Progenitor cell of endocrine pancreas (in vitro differentiated cells): ENCODE measurements at places on chromosomes 2 and 18. TPM values are rescaled to one million over a fixed set of nuclear protein-coding genes. Genes with fewer than 3 reads are reported as not detected.

DNA sequence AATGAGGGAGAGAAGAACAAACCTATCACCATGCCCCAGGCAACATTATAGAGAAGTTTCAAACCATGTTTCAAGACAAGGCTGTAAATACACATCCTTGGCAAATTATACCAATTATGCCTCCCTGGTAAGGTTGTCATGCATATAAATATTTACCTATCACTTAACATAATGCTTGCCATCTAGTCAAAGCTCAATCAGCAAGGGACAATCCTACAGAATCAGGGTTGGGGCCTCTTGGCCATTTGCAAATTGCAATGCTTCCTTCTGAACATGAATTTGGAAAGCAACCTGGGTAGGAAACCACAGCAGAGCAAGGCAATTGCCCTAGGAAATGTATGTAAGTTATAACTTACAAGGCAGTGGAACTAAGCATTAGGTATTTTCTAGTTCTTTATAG is 907.2 kb upstream of the CDH2 start:
- H3K4me1 ChIP-seq, result no peaks in the 10 kb centered on the region
- DNase-seq, result no peak
- no peaks in the 10 kb centered on the region for H3K36me3 ChIP-seq
- no peak overlapping the region for H3K4me3 ChIP-seq
- no peaks in the 10 kb centered on the region for H3K27me3 ChIP-seq

DNA sequence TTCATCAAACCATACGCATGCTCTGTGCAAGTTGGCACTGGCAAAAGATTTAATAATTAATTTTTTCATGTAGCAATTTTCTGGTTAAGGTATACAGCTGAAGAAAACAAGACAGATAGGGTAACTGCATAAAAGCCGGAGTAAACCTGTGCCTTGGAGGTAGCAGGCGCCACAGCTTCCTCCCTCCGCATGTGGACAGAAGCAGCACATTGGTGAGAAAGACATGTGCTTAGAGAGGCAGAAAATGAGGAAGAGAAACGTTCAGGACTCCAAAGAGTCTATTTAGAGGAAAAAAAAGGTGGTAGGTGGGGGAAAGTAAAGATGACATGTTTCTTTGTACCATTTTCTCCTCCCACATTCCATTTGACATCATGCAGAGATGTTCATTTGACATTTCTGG is 9.3 kb downstream of the ST6GAL2 start:
- H3K4me3 ChIP-seq, result no peak overlapping the region
- H3K4me1 ChIP-seq, result no peaks in the 10 kb centered on the region
- H3K27ac ChIP-seq, result no peak overlapping the region
- no peak for DNase-seq

DNA sequence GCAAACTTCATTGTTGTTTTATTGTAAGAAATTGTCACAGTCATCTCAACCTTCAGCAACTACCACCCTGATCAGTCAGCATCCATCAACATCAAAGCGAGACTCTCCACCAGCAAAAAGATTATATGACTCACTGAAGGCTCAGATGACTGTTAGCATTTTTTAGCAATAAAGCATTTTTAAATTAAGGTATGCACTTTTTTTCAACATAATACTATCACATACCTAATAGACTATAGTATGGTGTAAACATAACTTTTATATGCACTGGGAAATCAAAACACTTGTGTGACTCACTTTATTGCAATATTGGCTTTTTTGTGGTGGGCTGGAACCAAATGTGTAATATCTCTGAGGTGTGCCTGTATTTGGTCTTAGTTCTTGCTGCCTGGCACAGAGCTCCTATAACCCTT is 15.6 kb downstream of the SCN1A start:
- no peaks in the 10 kb centered on the region for H3K27me3 ChIP-seq
- DNase-seq, result no peak
- no peaks in the 10 kb centered on the region for H3K4me1 ChIP-seq
- H3K27ac ChIP-seq, result no peak overlapping the region

GRCh38 chr2:134499307-134499926 is 219.4 kb downstream of the TMEM163 start:
- peaks cover 3% of the 10 kb centered on the region for H3K27me3 ChIP-seq
- DNase-seq, result no peak
- no peak overlapping the region for H3K4me3 ChIP-seq

Gene HNMT
- 16.8 and 17.6 TPM in 2 replicates for total RNA-seq

DNA sequence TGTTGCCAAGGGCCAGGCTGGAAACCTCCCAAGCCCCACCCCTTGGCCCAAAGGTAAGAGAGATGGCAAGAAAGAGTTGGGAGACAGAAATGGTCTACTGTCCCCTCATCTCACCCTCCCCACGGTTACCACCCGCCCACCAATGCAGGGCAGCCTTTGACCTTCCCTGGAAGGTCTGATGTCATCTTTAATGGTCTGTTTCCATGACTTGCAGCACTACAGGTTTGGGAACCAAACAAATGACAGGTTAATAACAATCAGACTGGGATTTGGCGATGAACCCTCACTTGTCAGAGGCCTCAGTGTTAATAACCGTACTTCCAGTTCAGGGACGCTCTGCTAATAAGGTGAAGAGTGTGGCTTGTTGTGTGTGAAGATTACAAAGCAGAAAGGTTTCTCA is 70.4 kb downstream of the MRO start:
- peaks cover 34% of the 10 kb centered on the region for H3K4me1 ChIP-seq
- H3K4me3 ChIP-seq, result no peak overlapping the region
- H3K36me3 ChIP-seq, result no peaks in the 10 kb centered on the region
- no peak overlapping the region for H3K27ac ChIP-seq

Gene WNT10A
- not detected in 2 replicates for total RNA-seq

Gene LIMS3
- total RNA-seq, result 0.93 and 1.3 TPM in 2 replicates

DNA sequence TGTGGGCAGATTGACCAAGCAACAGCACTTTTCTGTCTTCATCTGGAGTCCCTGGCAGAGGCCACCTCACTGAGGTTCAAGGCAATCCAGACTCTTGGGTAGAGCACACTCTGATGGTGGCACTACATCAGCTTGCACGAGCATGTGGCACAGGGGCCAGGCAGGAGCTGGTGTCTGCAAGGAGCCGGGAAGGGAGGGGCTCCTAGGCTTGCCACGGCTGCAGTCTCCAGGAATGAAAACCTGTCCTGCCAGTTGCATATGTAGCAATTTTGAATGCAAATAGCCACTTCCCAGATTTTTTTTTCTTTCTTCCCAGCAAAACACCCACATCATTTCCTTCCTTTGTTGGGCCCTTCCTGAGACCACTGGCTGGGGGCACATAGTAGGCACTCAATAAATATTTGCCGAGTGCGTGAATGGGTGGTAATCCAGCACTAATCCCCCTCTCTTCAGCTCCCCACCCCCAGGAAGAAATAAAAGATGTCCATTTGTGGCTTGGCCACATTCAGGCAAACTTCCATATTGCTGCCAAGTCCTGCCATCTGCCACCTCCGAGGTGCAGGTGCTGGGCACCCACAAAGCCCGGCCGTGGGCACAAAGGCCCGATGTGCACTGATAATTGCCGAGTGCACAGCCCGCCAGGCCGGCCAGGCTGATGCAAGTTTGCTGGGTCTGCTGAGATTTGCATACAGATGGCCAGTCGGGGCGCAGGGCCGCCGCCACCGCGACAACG is 72.4 kb downstream of the MYCN start:
- peak overlapping the region; percentile 14 for H3K4me3 ChIP-seq
- peaks cover 20% of the 10 kb centered on the region for H3K27me3 ChIP-seq
- no peaks in the 10 kb centered on the region for H3K36me3 ChIP-seq

- H3K27me3 ChIP-seq, result no peaks in the 10 kb centered on the region
- no peak overlapping the region for H3K27ac ChIP-seq
- no peaks in the 10 kb centered on the region for H3K36me3 ChIP-seq
- H3K4me1 ChIP-seq, result peaks cover 3% of the 10 kb centered on the region
- no peak for DNase-seq
- no peak overlapping the region for H3K4me3 ChIP-seq
Measured at GRCh38 chr2:72834596-72834995, 8.8 kb upstream of the EXOC6B start.

DNA sequence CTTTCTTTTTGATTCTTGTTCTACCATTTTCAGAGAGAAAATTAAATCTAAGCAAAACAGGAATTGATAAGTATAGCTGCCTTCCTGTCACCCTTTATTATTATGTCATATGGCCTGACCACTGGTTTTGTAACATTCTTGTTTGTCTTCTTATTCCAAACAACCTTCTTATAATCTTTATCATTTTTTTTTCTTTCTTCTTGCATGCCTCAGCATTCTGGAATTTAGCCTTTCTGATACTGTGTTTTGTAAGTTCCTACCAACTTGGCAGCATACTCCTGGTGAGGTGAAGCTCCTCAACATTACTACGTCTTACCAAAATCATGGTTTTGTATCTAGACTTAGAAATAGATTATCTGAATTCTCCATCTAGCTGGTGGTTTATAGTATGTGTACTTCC is 199.2 kb downstream of the CAMKMT start:
- peaks cover 6% of the 10 kb centered on the region for H3K36me3 ChIP-seq
- H3K27ac ChIP-seq, result peak overlapping the region; percentile 2
- H3K4me1 ChIP-seq, result peaks cover 1% of the 10 kb centered on the region
- no peak overlapping the region for H3K4me3 ChIP-seq
- H3K27me3 ChIP-seq, result no peaks in the 10 kb centered on the region
- DNase-seq, result no peak

- no peak overlapping the region for H3K4me3 ChIP-seq
- no peaks in the 10 kb centered on the region for H3K36me3 ChIP-seq
- H3K27ac ChIP-seq, result no peak overlapping the region
Measured at GRCh38 chr18:6487968-6488367, 73.3 kb upstream of the L3MBTL4 start.

- H3K4me1 ChIP-seq, result peaks cover 3% of the 10 kb centered on the region
- peaks cover 6% of the 10 kb centered on the region for H3K36me3 ChIP-seq
- H3K27ac ChIP-seq, result no peak overlapping the region
- H3K4me3 ChIP-seq, result no peak overlapping the region
- no peaks in the 10 kb centered on the region for H3K27me3 ChIP-seq
Measured at GRCh38 chr2:11592671-11593574, 59.1 kb downstream of the GREB1 start.

Gene KIAA2012
- not detected in 2 replicates for total RNA-seq

DNA sequence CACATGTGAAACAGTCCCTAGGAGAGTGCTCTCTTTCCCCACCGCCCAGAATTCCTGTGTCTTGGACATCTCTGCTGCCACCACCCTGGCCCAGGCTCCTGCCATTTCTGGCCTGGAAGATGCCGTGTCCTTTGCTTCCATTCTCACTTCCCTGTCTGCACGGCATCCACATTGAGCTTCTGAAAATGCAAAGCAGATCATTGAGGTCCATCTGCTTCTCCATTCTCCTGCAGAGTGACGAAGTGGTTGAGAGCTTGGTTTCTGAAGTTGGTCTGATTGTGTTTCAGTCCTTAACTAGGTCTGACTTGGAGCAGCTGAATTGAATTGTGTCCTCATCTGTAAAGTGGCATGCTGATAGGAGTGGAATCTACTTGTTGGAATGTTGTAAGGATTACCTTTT is 98.7 kb upstream of the MGAT5 start:
- no peaks in the 10 kb centered on the region for H3K27me3 ChIP-seq
- H3K4me1 ChIP-seq, result peaks cover 7% of the 10 kb centered on the region
- no peak for DNase-seq
- no peak overlapping the region for H3K4me3 ChIP-seq

Gene MATN3
- 2.5 and 3.1 TPM in 2 replicates for total RNA-seq

- H3K36me3 ChIP-seq, result peaks cover 3% of the 10 kb centered on the region
- H3K4me1 ChIP-seq, result peaks cover 7% of the 10 kb centered on the region
- H3K27me3 ChIP-seq, result peaks cover 27% of the 10 kb centered on the region
Measured at GRCh38 chr2:231396058-231396821, 730 bp downstream of the B3GNT7 start.

Gene FTCDNL1
- total RNA-seq, result 0.73 and 1.2 TPM in 2 replicates

DNA sequence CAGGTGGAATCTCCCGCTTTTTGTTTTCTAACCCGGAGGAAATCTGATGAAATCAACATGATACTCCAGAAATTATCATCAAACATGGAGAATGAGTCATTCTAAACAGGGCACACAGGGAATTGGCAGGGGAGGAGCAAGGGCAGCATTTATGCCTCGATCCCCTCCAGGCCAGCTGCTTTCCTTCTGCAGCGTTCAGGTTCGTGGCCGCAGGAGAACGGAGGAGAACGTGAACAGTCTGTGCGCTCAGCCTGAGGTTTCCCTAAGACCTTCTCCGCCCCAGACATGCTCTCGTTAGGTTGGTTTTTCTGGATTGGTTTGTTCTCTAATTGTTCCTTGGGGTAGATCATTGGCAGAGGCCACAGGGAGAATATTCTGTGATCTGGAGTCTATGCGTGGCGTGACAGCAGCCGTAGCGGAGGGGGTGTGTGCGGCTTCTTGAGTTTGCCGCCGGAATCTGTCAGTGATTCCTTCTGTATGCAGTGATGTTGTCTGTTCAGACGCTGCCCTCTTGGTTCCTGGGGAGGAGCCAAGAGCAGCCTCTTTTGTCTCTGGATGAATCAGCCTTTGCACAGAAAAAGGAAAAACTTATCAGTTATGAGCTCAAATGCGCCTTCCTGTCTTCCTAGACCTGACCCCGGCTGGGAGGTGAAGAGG is 75.9 kb downstream of the SH3BP4 start:
- peaks cover 8% of the 10 kb centered on the region for H3K36me3 ChIP-seq
- H3K27me3 ChIP-seq, result no peaks in the 10 kb centered on the region
- DNase-seq, result no peak
- peaks cover 37% of the 10 kb centered on the region for H3K4me1 ChIP-seq
- peak overlapping the region; percentile 69 for H3K27ac ChIP-seq

- H3K27ac ChIP-seq, result no peak overlapping the region
- H3K27me3 ChIP-seq, result peaks cover 59% of the 10 kb centered on the region
- DNase-seq, result no peak
- no peaks in the 10 kb centered on the region for H3K36me3 ChIP-seq
Measured at GRCh38 chr2:120787822-120788700, 52.4 kb downstream of the GLI2 start.

Gene SNED1
- 2.2 and 2.5 TPM in 2 replicates for total RNA-seq

DNA sequence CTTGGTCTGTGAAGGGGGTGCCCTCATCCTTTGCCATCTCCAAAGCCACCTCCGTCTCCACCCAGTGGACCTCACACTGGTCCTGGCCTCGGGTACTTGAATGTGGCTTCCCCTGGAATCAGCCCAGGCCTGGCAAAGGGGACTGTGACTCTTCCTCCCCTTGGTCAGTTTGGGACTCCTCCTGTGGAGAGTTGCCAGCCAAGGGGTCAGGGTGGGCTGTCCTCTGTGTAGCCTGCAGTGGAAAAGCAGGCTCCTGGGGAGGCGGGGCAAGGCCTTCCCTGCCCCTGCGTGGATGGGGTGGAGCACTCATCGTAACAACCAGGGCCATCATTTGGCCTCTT is 59.8 kb downstream of the INHBB start:
- no peak overlapping the region for H3K4me3 ChIP-seq
- H3K4me1 ChIP-seq, result no peaks in the 10 kb centered on the region
- H3K36me3 ChIP-seq, result no peaks in the 10 kb centered on the region
- peaks cover 3% of the 10 kb centered on the region for H3K27me3 ChIP-seq

Gene CFAP210
- 1.2 and 1.6 TPM in 2 replicates for total RNA-seq
